Activated T-helper 1 cell treated with Interleukin-2 at 50 U/mL for 16 hours (primary cell): ENCODE measurements at places on chromosomes 4 and X.

GRCh38 chrX:38220024-38220414, 652 bp downstream of the SRPX start:
- no peak for DNase-seq

- DNase-seq = no peak
Measured at GRCh38 chrX:12007881-12008280, 130.4 kb upstream of the FRMPD4 start.

- no peak for DNase-seq
Measured at GRCh38 chrX:101057093-101057714, 5.3 kb upstream of the TRMT2B start.

- DNase-seq = no peak
Measured at GRCh38 chrX:101655534-101655933, 4.1 kb downstream of the ARMCX2 start.

- no peak for DNase-seq
Measured at GRCh38 chrX:153863251-153863991, 22.6 kb downstream of the L1CAM start.

DNA sequence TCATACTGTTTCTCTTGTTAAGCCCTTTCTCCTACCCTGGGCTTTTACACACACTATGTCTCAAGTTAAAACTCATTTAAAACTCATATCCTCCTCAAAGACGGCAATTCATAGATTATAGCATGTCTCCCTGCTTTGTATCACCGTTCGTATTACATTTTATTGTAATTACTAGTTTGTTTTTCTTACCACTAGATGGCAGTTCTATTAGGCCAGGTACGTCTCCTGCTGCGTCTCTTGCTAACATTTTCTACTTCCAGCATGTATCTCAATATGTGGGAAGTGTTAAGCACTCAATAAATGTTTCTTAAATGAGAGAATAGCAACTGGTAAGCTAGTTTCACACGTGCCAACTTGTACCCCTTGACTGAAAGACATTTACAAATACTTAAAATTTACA, 450.3 kb upstream of the PCDH7 start:
- DNase-seq = no peak

- no peak for DNase-seq
Measured at GRCh38 chr4:163331629-163332376, 593 bp downstream of the NPY1R start.

- DNase-seq = no peak
Measured at GRCh38 chr4:2400841-2401609, 17.4 kb downstream of the ZFYVE28 start.

GRCh38 chrX:134738986-134739740, 80.9 kb upstream of the PLAC1 start:
- no peak for DNase-seq

DNA sequence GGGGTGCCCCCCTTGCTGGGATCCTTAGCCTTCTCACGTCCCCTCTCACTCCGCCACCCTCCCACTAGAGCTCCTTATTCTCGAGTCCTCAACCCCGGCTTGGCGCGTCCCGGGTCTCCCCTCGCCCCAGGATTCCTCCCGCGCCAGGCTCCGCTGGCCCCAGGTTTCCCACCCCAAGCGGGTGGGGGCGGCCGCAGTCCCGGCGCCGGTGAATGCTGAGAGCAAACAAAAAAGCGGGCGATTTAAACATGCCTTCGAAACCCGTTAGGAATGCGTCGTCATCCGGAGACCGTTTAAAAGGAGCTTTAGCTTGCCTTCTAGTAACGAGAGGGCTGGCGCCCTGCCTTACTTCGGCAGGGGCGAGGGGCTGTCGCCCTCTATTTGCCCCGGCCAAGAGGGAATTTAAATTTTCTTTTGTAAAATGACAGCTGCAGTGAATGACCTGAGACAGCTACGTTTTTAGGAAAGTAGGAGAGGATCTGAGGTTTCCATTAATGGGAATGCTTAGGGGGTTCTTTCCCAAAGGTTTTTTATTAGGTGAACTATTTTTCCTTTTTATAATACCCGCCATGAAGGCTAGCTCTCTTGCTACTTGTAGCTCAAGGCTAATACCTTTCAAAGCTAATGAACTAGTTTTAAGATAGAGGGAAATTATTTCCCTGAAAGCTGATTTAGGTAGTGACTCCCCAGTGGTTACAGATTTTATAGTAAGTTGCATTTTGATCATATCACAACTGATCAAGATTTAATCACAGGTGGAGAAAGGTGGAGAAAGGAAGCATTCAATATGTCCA, 3.1 kb downstream of the JADE1 start:
- no peak for DNase-seq

DNA sequence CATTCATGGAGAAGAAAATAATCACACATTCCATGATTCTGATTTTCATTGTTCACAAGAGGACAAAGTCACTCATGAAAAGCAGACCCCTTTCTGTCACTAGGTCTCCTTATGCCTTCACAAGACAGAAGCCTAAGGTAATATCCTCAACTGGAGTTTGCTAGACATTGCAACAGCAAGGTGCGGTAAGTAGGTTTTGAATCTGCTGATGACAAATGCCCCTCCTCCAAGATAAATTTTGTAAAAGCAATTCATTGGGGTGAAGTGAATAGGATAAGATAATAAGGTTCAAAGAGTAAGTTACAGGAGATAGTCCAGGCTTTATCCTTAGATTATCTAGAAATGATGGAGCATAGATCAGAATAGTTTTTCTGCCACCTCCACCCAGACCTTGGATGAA, 16.1 kb upstream of the CYP2U1 start:
- no peak for DNase-seq

DNA sequence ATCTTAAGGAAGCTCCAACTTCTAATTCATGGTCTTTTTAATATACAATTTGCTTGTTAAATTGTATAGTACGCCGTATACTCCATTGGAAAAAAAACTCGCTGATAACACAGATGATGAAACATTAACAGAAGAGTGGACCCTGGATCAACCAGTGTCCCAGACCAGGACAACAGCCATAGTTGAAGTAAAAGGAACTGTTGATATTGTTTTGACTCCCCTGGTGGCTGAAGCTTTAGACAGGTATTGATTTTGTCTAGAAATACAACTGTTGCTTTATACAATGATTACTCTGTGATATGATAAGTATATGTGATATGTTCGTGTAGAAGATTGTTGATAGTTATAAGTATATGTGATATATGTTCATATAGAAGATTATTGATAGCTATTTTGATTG, 91.7 kb downstream of the BLTP1 start:
- no peak for DNase-seq

DNA sequence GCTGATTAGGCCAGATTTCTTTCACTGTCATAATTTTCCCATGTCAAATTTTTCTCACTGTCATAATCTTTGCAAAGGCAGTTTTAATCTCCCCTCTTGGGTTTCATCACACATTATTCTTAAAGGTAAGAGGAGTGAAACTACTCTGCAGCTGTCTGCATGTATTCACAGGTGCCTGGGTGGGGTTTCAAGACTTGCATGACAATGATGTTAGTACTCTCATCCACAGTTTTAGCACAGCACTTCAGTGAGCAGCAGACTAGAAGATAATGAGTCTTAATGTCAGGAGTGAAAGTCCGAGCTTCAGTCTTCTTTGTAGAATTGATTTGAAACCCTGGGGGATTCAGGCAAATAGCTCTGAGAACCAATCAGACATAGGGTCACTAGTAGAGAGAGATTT, 182.5 kb upstream of the GALNT7 start:
- DNase-seq = no peak

GRCh38 chr4:151484396-151485102, 75.6 kb downstream of the FHIP1A start:
- DNase-seq = no peak

DNA sequence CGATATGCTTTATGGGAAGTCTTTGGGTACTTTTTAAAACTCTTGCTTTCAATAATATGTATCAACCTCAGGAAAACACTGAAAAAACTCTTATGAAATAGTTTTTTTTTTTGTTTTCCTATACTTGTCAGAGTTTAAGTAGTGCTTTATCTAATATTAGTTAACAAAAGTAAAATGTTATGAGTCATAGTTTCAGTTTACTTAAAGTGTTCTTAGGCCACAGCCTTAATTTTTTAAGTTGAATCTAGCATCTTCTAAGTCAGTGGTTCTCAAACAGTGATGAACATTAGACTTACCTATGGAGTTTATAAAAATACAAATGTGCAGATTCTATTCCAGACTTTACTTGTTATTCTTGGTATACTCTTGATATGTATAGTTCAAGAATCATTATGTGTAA, 26.3 kb upstream of the ADGRL3 start:
- no peak for DNase-seq
